ENCODE measurements at places on chromosomes 13 and 19. TPM values are rescaled to one million over a fixed set of nuclear protein-coding genes. Genes with fewer than 3 reads are reported as not detected.

The ZNF460 gene
- total RNA-seq = 86.1 TPM

The SIGLEC6 gene
- total RNA-seq = not detected

DNA sequence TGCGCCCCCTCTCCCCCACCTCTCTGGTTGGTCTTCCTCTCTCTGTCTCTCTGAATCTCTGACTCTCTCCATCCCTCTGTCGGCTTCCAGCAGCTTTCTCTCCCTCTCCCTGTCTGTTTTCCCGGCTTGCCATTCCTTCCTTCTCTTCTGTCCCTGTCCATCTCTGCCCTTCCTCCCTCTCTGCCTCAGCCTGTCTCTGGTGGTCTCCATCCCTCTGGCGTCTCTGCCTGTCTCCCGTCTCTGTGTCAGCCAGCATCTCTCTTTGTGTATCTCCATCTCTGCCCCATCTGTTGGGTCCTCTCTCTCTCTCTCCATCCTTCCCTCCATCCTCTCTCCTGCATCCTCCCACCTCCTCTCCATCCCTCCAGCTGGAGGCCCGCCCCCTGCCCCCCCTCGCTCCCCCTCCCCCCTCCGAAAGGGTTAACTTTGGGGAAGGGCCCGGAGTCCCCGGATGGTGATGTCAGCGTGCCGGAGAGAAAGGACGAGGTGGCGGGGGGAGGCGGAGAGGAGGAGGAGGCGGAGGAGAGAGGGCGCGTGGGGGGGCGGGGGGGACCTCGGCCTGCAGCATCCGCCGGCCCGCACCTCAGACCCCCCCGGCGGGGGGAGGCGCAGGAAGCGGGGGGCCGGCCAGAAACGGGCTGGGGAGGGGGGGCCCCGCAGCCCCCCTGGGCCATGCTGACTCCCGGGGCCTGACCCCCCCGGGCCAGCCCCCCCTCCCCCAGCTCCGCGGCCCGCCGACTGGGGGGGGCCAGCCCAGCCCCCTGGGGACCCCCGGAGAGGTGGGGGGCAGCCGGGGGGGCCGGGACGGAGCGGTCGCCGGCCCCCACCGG, at the start of gene BRSK1:
Gene BRSK1 (plus strand): TSS at position 450 of the 830 bp plus-strand sequence. CDS start 446 bp downstream, outside the sequence.
- DNase-seq = no peak

GRCh38 chr13:25743421-25743820, 308.4 kb downstream of the SHISA2 start:
- DNase-seq = no peak

DNA sequence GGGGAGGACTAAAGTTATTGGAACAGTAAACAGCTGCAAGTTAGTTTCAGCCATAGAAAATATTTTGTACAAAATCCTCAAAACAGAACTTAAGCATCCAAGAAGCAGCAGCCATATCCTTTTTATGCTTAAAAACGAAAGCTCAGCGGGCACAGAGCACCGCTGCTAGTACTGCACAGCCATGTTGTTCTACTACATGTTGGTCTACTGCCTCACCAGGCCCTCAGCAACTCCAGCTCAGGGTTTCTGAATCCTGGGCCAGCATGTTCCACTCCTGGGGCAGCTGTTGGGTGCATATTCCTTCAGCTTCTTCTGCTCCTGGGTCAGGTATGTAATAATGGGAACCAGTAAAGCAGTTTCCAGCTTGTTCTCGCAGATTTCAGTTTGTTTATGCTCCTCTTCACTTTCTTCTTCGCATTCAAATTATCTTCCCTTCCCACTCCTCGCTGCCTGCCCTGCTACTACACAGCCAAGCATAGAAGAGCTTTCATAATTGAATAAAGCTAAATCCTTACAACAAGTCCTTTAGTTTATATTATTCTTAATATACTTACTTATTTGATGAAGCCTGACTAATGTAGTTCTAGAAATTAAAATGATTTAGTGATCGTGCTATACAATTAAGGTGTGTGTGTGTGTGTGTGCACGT, 820.5 kb upstream of the ATXN8OS start:
- DNase-seq = no peak

The CYP4F8 gene
- not detected for total RNA-seq

- DNase-seq = no peak
Measured at GRCh38 chr13:50915565-50915964, 6.0 kb downstream of the RNASEH2B start.

GRCh38 chr19:53365134-53365898, at the start of gene ZNF525:
Gene ZNF525 (plus strand): TSS chr19:53365705. CDS start chr19:53372282, 6,577 bp downstream.
- DNase-seq = peak; percentile 94

- no peak for DNase-seq
Measured at GRCh38 chr19:17457616-17458015, 3.1 kb downstream of the NXNL1 start.

DNA sequence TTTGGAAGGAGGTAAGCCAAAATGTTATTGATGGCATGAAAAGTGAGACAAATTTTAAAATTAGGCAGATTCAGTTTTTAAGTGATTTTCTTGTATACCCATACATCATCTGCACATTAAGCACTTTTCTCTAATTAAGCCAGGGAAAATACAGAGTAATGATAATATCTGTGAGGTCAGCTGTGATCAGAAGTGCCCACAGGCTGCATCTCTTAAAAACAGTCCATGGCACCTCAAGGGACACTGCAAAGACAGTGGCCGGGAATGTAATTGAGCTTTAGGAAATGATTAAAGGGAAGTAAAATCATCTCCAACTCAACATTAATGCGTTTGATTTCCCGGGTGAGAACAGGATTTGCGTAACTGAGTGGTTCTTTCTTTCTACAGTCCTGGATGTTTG, 2.0 kb downstream of the COL4A1 start:
- DNase-seq = no peak

GRCh38 chr19:5093948-5094718, 125.2 kb downstream of the KDM4B start:
- DNase-seq = no peak

GRCh38 chr19:4987256-4987655, 18.3 kb downstream of the KDM4B start:
- DNase-seq = no peak

- DNase-seq = no peak
Measured at GRCh38 chr13:59103004-59103768, 1060.5 kb downstream of the DIAPH3 start.

The ERICH6B gene
- total RNA-seq = not detected

The CYP4F2 gene
- not detected for total RNA-seq

- no peak for DNase-seq
Measured at GRCh38 chr13:98542568-98543377, 34.1 kb downstream of the STK24 start.
